Epithelial cell of alveolus of lung (primary cell): ENCODE measurements at places on chromosomes 3 and 15. TPM values are rescaled to one million over a fixed set of nuclear protein-coding genes. Genes with fewer than 3 reads are reported as not detected.

The GOLGA8M gene
- total RNA-seq: 0.26 TPM in 1 of 2 replicates, not detected in the other

The TAGLN3 gene
- 3.2 TPM in 1 of 2 replicates, not detected in the other for total RNA-seq

The SV2B gene
- total RNA-seq: 0.13 TPM in 1 of 2 replicates, not detected in the other

The NMNAT3 gene
- total RNA-seq: 0.32 and 0.39 TPM in 2 replicates

The CCR3 gene
- not detected in 2 replicates for total RNA-seq

The MAP2K1 gene
- 32.9 and 44.5 TPM in 2 replicates for total RNA-seq

The IL17RE gene
- 0.88 and 1.0 TPM in 2 replicates for total RNA-seq

The APOD gene
- total RNA-seq: 7.3 and 7.9 TPM in 2 replicates

The POPDC2 gene
- 0.13 TPM in 1 of 2 replicates, not detected in the other for total RNA-seq

The CYP8B1 gene
- not detected in 2 replicates for total RNA-seq

The ADCY5 gene
- 0.13 and 0.16 TPM in 2 replicates for total RNA-seq

The CPLX3 gene
- total RNA-seq: 0.48 TPM in 1 of 2 replicates, not detected in the other

The CDCP1 gene
- total RNA-seq: 19.2 and 76.2 TPM in 2 replicates

The CHRFAM7A gene
- total RNA-seq: 0.56 TPM in 1 of 2 replicates, not detected in the other

The SLC12A1 gene
- 0.13 TPM in 1 of 2 replicates, not detected in the other for total RNA-seq

The REC114 gene
- total RNA-seq: not detected in 2 replicates

The RPL39L gene
- 16.0 and 44.6 TPM in 2 replicates for total RNA-seq

The CDHR4 gene
- 0.16 TPM in 1 of 2 replicates, not detected in the other for total RNA-seq

The NOX5 gene
- 0.39 TPM in 1 of 2 replicates, not detected in the other for total RNA-seq

The PTH1R gene
- 1.4 and 27.5 TPM in 2 replicates for total RNA-seq

The MST1R gene
- total RNA-seq: 0.52 and 3.1 TPM in 2 replicates

The CLDN1 gene
- 0.16 and 12.4 TPM in 2 replicates for total RNA-seq

The PLS1 gene
- total RNA-seq: 0.96 and 2.5 TPM in 2 replicates

The IQCH gene
- 0.08 and 1.8 TPM in 2 replicates for total RNA-seq

The ZCWPW2 gene
- 0.39 and 0.40 TPM in 2 replicates for total RNA-seq

The CFAP91 gene
- total RNA-seq: 0.32 and 1.4 TPM in 2 replicates

The IFT122 gene
- total RNA-seq: 19.3 and 83.1 TPM in 2 replicates
